ENCODE measurements at places on chromosomes 1 and 21. TPM values are rescaled to one million over a fixed set of nuclear protein-coding genes. Genes with fewer than 3 reads are reported as not detected.

Gene KCNJ9
- polyA plus RNA-seq: not detected

Gene SPRR2E
- not detected for polyA plus RNA-seq

Gene CHD5
- polyA plus RNA-seq: 0.18 TPM

Gene JAM2
- 3.6 TPM for polyA plus RNA-seq

Gene RGS2
- 283 TPM for polyA plus RNA-seq

Gene RGS7
- not detected for polyA plus RNA-seq

Gene L1TD1
- polyA plus RNA-seq: 0.53 TPM

Gene BEND5
- 6.2 TPM for polyA plus RNA-seq

DNA sequence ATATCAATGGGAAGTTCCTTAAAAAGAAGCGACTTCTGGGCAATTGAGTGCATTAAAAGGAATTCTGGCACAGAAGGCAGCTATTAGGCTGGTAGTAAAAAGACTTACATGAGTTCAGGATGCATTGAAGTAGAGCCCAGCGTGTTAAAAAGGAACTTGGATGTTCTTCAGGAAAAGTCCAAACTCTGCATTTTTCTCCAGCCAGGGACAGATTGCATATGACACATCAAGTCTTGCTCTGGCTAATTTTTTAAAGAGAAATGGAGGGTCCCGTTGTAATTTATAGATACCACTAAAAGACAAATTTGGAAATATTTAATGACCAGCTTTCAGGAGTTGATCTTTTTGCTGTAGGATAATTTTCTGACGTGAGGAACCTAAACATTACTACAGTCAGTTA lies 1.2 kb downstream of the TPRG1L start:
- no peaks in the 10 kb centered on the region for H3K27me3 ChIP-seq
- H3K4me3 ChIP-seq: no peak overlapping the region
- H3K27ac ChIP-seq: peak overlapping the region; percentile 95
- no peak for DNase-seq

- H3K27me3 ChIP-seq: no peaks in the 10 kb centered on the region
- no peak overlapping the region for H3K4me3 ChIP-seq
- H3K36me3 ChIP-seq: no peaks in the 10 kb centered on the region
- peaks cover 15% of the 10 kb centered on the region for H3K4me1 ChIP-seq
- DNase-seq: no peak
These were observed 16.6 kb downstream of the AK4 start for GRCh38 chr1:65164633-65165032.

DNA sequence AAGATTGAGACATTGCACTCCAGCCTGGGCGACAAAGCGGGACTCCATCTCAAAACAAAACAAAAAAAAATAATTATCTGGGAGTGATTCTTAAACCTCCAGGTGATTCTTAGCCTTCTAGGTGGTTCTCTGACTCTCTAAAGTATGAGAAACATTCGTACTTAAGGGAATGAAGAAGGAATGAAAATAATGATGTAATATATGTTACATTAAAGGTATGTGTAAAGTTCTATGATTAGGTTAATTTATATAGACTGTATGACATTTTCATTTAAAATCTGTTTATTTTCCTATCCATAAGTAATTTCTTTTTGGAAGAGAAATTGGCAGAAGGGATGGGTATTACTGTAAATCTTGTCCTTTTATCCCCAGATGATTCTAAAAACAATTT lies 34.7 kb downstream of the OSBPL9 start:
- H3K4me1 ChIP-seq: peaks cover 5% of the 10 kb centered on the region
- no peak overlapping the region for H3K27ac ChIP-seq
- no peaks in the 10 kb centered on the region for H3K36me3 ChIP-seq
- H3K27me3 ChIP-seq: no peaks in the 10 kb centered on the region
- H3K4me3 ChIP-seq: no peak overlapping the region

- no peaks in the 10 kb centered on the region for H3K36me3 ChIP-seq
- no peak overlapping the region for H3K27ac ChIP-seq
- H3K4me1 ChIP-seq: no peaks in the 10 kb centered on the region
- H3K27me3 ChIP-seq: no peaks in the 10 kb centered on the region
These were observed 23.5 kb downstream of the TOR3A start for GRCh38 chr1:179105393-179105792.

DNA sequence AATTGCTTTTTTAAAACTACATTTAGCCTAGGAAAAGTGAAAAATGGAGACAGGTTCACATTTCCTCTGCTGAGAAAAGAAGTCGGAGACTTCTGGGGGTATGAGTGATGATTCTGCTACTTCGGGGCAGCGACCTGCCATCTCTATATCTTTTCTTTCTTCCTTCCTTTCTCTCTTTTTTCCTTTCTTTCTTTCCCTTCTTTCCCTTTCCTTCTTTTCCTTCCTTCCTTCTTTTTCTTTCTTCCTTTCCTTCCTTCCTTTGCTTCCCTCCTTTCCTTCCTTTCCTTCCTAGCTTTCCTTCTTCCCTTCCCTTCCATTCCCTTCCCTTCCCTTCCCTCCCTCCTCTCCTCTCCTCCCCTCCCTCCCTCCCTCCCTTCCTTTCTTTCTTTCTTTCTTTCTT lies 17.8 kb downstream of the TBX19 start:
- no peak overlapping the region for H3K4me3 ChIP-seq
- H3K27ac ChIP-seq: no peak overlapping the region
- no peaks in the 10 kb centered on the region for H3K27me3 ChIP-seq
- H3K36me3 ChIP-seq: no peaks in the 10 kb centered on the region
- peaks cover 19% of the 10 kb centered on the region for H3K4me1 ChIP-seq
- DNase-seq: no peak

DNA sequence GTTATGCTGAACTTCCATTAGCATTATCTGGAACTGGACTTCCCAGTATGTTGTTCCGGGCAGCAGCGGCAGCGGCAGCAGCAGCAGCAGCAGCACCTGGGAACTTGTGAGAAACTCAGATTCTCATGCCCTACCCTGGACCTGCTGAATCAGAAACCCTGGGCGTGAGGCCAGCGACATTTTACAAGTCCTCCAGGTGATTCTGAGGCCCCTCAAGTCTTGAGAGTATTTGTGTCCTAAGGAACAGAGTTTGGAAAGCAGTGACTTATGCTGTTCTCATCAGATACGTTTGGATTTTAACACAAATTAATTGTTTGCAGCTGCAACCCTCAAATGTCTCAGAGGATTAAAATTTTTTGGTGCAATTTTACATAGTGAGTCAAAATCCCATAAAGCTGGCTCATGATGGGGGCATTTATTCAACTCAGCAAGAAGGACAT lies 157.2 kb upstream of the KAZN start:
- no peaks in the 10 kb centered on the region for H3K27me3 ChIP-seq
- no peak overlapping the region for H3K4me3 ChIP-seq
- no peaks in the 10 kb centered on the region for H3K36me3 ChIP-seq
- H3K4me1 ChIP-seq: no peaks in the 10 kb centered on the region
- H3K27ac ChIP-seq: no peak overlapping the region
- DNase-seq: no peak

DNA sequence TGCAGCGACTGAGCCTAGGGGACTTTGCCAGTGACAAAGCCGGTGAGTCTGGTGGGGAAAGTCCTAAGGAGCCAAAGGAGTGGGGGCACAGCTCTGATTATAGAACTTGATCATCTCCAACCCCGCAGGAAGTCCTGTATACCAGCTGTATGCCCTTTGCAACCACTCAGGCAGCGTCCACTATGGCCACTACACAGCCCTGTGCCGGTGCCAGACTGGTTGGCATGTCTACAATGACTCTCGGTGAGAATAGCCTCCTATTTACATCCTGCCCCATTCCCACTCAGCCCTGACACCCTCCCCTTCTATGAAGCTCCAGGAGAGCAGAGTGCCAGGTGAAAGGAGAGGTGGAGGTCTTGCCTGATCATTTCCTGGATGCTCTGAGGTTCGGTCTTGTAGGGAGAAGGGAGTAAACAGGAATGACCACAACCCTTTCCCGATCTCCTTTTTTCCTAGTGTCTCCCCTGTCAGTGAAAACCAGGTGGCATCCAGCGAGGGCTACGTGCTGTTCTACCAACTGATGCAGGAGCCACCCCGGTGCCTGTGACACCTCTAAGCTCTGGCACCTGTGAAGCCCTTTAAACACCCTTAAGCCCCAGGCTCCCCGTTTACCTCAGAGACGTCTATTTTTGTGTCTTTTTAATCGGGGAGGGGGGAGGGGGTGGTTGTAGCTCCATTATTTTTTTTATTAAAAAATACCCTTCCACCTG lies 1.2 kb upstream of the PPOX start:
- H3K4me3 ChIP-seq: peak overlapping the region; percentile 23
- H3K27ac ChIP-seq: peak overlapping the region; percentile 85
- H3K4me1 ChIP-seq: peaks cover 11% of the 10 kb centered on the region
- H3K27me3 ChIP-seq: no peaks in the 10 kb centered on the region
- no peaks in the 10 kb centered on the region for H3K36me3 ChIP-seq

DNA sequence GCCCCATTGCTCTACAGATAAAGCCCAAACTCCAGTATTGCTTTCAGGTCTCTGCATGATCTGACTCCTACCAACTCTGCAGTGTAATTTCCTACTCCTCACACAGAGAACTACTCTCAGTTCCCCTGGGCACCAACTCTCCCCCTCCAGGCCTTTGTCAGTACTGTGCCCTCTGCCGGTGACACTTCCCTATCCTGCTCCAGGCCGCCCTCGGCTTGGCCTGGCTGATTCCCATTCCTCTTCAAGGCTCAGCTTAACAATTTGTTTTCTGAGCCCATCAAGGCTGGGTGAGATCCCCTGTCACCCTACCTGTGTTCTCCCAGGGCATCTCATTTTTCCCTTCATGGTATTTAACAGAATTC lies 2.6 kb downstream of the SLAMF8 start:
- H3K4me1 ChIP-seq: no peaks in the 10 kb centered on the region
- no peaks in the 10 kb centered on the region for H3K36me3 ChIP-seq
- no peaks in the 10 kb centered on the region for H3K27me3 ChIP-seq
- no peak overlapping the region for H3K27ac ChIP-seq
- DNase-seq: peak; percentile 60
- H3K4me3 ChIP-seq: no peak overlapping the region

GRCh38 chr1:206461602-206462455 lies 8.4 kb upstream of the IKBKE start:
- no peak overlapping the region for H3K4me3 ChIP-seq
- no peaks in the 10 kb centered on the region for H3K4me1 ChIP-seq
- no peak overlapping the region for H3K27ac ChIP-seq
- no peaks in the 10 kb centered on the region for H3K36me3 ChIP-seq

DNA sequence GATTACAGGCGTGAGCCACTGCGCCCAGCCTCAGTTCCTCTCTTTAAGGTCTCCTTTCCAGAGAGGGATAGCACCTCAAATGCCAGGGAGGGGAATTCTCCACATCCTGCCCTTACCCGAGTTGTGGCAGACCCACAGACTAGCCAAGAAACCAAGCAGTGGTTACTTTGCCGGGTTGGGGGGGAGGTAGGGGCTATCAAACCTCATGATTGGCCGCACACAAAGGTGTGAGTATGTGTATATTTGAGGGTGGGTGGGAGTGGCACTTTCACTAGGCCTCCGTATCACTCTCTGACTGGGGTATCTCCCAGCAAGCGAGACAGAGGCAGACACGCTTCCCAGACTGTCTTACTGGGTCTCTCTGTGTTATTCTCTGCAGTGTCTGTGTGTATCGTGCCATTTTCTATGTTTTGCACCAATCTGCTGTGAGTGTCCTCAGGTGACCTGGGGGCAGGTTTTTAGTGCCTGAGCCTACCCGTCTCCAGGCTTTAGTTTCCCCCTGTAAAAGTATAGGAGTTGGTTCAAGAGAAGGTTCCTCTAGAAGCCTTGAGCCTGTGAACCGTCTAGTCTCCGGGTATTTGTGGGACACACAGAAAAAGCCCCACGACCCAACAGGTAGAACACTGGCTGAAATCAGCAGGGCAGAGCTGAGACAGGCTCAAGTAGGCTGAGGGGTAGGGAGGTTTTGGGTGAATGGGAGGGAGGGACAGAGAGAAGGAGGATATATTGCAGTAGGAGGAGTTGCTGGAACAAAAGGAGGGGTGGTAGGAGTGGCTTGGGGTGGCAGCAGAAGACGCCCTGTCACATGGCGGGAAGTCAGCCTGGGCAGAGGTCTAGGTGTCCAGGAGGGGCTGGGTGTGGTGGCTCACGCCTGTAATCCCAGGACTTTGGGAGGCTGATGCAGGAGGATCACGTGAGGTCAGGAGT lies 10.3 kb downstream of the LMNA start:
- no peaks in the 10 kb centered on the region for H3K36me3 ChIP-seq
- H3K4me1 ChIP-seq: peaks cover 99% of the 10 kb centered on the region
- peak overlapping the region; percentile 98 for H3K27ac ChIP-seq
- H3K27me3 ChIP-seq: no peaks in the 10 kb centered on the region
- no peak overlapping the region for H3K4me3 ChIP-seq

DNA sequence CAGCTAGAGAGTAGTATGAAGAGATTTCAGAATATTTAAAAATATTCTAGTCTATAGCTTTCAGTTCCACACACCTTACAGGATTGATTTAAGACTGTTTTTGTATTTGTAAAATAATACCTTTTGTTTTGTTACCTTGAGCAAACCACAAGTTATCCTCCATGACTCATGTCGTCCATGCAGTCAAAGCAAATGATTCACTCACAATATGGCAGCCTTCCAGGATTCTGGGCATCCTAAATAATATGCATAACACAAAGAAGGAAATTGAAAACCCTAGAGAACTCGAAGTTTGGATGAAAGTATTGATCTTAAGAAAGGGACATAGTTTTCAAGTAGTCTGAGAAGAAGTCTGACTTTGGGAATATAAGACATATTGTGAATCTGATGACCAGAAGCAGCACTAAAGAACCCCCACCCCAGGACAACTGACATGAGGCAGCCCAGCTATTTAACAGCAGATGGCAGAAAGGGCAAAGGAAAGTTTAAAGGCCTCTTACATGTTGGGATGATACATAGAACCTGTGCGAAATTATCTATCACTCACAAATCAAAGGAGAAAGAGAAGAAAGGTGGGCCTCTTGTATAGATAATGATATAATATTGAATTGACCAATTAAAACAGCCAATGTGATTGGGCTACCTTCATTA lies 857.9 kb downstream of the BRINP3 start:
- no peak overlapping the region for H3K27ac ChIP-seq
- no peaks in the 10 kb centered on the region for H3K36me3 ChIP-seq
- H3K27me3 ChIP-seq: no peaks in the 10 kb centered on the region
- H3K4me3 ChIP-seq: no peak overlapping the region

DNA sequence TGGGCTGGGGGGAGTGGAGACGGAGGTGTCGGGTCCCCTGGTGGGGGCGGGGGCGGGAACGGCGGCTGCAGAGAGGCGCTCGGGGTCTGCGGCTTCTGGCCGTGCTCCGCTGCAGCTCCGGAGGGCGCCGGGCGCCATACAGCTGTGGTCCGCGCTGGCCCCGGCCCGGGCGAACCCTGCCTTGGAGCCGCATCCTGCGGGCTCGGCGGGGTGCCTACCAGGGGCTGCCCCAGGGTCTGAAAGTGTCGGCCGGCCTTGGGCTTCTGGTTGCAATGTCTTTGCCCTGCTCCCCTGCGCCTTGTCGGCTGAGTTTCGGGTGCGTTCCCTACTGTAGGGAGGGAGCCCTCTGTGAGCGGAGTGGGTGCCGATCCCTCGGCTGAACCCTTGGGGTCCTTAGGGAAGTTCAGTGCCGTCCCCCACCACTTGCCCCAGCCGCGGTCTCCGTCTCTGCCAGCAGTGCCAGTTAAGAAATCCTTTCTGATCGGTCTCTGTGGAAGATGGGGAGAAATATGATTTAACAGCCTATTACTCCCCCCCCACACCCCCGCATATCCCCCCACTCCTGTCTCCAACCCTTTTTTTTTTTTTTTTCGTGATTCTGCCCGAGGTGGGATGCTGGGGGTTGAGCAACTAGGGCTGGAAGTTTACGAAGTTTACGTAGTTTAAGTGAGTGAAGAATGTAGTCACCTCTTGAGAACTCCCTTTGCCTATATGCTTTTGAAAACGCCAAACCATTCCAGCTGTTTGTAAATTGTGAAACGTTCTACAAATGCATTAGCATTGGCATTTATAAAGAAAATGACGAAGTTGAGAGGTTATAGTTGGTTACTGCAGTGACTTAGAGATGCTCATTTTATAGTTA lies 588 bp downstream of the NEXN start:
- peak overlapping the region; percentile 84 for H3K4me3 ChIP-seq
- peaks cover 13% of the 10 kb centered on the region for H3K4me1 ChIP-seq
- peak overlapping the region; percentile 97 for H3K27ac ChIP-seq

Data from hepatocyte (in vitro differentiated cells).